ENCODE measurements at places on chromosomes 11 and 22. TPM values are rescaled to one million over a fixed set of nuclear protein-coding genes. Genes with fewer than 3 reads are reported as not detected.

The POU2AF2 gene
- not detected for total RNA-seq

The MOV10L1 gene
- total RNA-seq = 44.1 TPM

The CDCA5 gene
- total RNA-seq = 3.9 TPM

DNA sequence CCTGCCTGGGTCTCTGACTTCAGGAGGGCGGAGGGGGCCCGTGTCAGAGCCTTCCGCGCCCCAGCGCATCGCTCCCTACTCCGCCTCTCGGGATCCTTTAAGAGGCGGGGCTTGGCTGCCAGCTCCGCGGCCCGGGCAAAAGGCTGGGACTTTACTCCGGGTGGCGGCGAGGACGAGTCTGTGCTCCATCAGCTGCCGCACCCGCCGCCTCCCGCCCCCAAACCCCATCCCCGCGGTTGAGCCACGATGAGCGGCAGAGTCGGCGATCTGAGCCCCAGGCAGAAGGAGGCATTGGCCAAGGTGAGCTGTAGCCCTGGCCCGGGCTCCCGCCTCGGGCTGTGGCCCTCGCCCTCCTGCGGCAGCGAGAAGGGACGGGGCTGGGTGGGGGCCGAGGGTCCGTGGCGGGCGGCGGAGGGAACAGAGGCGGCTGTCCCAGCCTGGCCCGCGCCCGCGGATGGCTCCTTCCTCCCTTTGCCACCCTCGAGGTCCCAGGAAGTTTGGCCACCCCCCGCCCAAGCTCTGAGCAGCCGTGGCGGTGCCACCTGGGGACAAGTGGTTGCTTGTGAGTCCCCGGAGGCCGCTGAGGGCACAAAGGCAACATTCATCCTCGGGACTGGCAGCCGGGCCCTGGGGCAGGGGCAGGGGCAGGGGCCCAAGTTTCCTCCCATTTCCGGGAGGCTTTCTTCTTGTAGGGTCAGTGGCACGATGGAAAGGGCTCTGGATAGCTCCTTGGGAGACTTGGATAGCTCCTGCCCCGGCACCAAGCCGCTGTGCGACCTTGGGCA is at the start of gene SEC14L2:
Gene SEC14L2 (plus strand): TSS at position 148 of the 785 bp plus-strand sequence. CDS start 99 bp downstream, at position 247.
- peak; percentile 61 for DNase-seq

- DNase-seq = no peak
These were observed 54.4 kb upstream of the SEPTIN5 start for GRCh38 chr22:19659805-19660345.

DNA sequence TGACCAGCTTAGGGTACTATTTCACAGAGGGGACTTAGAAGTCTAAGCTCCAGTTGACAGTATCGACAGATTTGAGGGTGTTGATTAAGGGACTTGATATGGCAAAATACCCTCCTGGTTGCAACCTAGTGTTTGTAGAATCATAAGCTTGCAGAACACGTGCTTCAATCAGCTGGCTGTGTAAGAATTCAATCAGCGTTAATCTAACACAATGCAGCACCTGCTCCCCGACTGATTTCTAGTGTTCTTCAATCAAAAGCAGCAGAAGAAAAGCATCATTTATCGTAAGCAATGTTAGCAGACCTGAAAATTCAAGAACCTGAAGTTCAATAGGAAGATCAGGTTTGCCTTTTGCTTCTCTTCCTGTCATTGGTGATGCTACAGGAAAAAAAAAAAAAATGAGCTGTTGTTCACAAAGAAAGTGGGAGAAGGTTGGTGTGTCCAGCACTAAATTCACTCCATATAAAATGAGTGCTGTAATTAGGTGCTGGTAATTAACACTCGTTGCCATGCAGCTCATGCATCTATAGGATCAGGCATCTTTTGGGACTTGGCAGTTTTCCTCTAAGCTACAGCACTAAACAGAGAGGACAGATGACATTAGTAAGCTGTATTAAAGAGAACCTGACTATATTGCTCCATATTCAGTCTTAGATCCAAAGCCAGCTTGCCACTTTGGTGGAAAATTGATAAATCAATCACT is 840.3 kb downstream of the OPCML start:
- no peak for DNase-seq

GRCh38 chr11:67055812-67056211 is 835 bp upstream of the RHOD start:
- DNase-seq = no peak
